ENCODE measurements at places on chromosomes 2 and 18.

DNA sequence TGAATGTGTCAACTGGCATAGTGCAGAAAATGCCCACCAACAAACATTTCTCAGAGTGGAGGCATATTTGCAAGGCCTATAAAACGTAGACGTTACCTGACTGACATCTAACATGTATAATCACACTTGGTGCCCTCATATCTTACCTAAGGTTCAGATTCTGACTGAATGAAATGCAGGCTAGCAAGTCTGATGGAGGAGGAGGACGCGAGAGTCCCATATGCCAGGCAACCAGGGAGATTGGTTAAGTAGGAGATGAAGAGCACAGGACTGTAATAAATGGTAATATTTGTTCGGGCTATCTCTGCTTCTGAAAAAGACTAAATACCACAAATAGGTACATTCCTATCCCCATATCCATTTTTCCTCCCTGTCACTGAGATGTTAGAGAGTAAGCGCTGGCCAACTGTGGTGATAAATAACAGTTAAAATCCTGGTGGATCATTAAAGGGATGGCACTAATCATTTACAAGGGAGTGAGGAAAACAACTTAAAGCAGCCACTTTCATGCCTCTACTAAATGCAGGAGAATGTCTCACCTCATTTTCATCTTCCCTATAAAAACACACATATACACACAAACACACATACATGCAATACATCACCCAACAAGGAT, 217.2 kb downstream of the TMEM163 start:
- H3K4me1 ChIP-seq: no peaks in the 10 kb centered on the region
- no peak for DNase-seq
- no peaks in the 10 kb centered on the region for H3K27me3 ChIP-seq
- no peaks in the 10 kb centered on the region for H3K36me3 ChIP-seq
- H3K27ac ChIP-seq: no peak overlapping the region

DNA sequence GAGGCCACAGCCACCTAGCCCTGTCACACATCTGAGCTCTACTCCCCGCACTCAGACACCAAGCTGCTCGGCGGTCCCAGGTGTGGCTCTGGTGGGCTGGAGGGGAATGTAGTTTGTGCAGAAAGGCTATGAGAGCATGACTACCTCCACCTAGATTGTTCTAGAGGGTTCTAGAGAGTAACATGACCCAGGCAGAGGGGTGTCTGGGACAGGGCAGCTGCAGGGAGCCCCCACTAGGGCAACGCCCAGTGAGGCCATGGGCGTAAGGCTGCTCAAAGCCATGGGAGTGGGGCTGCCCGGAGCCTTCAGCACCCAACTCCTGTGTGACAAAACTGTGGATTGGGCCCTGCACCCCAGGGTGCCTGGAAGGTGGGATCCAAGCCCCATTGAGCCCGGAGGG, 511.4 kb upstream of the MYT1L start:
- DNase-seq: no peak
- no peaks in the 10 kb centered on the region for H3K36me3 ChIP-seq
- H3K27me3 ChIP-seq: no peaks in the 10 kb centered on the region
- H3K27ac ChIP-seq: no peak overlapping the region
- H3K4me3 ChIP-seq: no peak overlapping the region

GRCh38 chr2:74425523-74425922, 4.0 kb downstream of the WDR54 start:
- no peak overlapping the region for H3K4me3 ChIP-seq
- no peak for DNase-seq
- no peak overlapping the region for H3K27ac ChIP-seq
- H3K27me3 ChIP-seq: no peaks in the 10 kb centered on the region
- H3K36me3 ChIP-seq: peaks cover 20% of the 10 kb centered on the region

DNA sequence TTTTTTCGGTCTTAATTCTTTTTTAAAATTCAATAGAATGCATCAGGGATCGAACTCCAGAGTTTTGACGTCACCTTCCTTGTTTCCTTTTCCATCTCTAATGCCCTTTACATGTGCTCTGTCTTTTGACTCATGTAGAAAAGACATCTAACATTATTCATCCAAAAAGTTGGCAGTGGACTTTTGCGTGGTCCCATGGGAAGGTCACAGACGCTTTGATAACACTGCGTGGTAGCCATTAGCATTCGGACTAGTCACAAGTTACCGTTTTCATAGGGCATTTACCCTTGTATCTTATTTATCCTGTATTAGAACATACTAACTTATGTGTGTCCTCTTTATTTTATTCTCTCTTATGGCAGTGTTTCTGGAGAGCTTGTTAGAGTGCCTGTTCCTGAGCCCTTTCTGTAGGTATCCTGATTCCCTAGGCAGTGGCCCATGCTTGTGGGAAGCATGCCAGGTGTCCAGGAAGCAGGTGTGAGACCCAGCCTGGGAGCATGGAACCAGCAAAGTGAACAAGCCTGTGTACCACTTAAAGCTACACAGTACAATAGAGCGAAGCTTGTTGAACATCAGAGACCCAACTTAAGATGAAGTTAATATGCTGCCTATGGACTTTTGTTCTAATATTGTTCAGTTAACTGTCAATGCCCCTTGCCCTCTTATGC, 73.6 kb upstream of the RBM44 start:
- H3K27me3 ChIP-seq: no peaks in the 10 kb centered on the region
- H3K4me1 ChIP-seq: no peaks in the 10 kb centered on the region
- H3K4me3 ChIP-seq: no peak overlapping the region
- H3K36me3 ChIP-seq: peaks cover 35% of the 10 kb centered on the region
- DNase-seq: no peak
- no peak overlapping the region for H3K27ac ChIP-seq

DNA sequence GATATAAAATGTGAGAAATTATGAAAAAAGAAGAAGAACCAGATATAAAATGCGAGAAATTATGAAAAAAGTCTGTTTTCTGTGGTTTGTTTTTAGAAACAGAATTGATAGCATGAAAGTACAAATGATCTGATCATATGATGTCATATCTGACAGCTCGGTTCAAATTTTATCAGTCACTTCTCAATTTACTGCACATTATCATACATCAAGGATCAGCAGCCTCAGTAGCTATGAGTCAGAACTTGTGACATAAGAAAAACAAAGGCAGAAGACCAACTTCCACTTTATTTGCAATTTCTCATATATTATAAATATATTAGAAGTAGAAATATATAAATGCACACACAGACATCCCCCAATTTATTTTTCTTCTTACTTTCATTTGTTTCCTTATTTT, 634.0 kb downstream of the LRP1B start:
- H3K36me3 ChIP-seq: no peaks in the 10 kb centered on the region
- H3K4me3 ChIP-seq: no peak overlapping the region
- no peaks in the 10 kb centered on the region for H3K4me1 ChIP-seq
- no peaks in the 10 kb centered on the region for H3K27me3 ChIP-seq

GRCh38 chr18:57077786-57078552, 68.9 kb upstream of the BOD1L2 start:
- no peak for DNase-seq
- H3K4me3 ChIP-seq: peak overlapping the region; percentile 17
- H3K4me1 ChIP-seq: no peaks in the 10 kb centered on the region
- peaks cover 10% of the 10 kb centered on the region for H3K27me3 ChIP-seq
- no peak overlapping the region for H3K27ac ChIP-seq
- no peaks in the 10 kb centered on the region for H3K36me3 ChIP-seq

GRCh38 chr2:3641841-3642421, 16.1 kb upstream of the ALLC start:
- peaks cover 10% of the 10 kb centered on the region for H3K27me3 ChIP-seq
- H3K36me3 ChIP-seq: no peaks in the 10 kb centered on the region
- no peaks in the 10 kb centered on the region for H3K4me1 ChIP-seq
- no peak for DNase-seq

GRCh38 chr2:215396595-215397313, 39.1 kb downstream of the FN1 start:
- no peaks in the 10 kb centered on the region for H3K27me3 ChIP-seq
- no peak overlapping the region for H3K4me3 ChIP-seq
- no peaks in the 10 kb centered on the region for H3K4me1 ChIP-seq
- DNase-seq: no peak

GRCh38 chr2:70242552-70242951, 5.9 kb downstream of the TIA1 start:
- H3K36me3 ChIP-seq: peaks cover 3% of the 10 kb centered on the region
- H3K27ac ChIP-seq: no peak overlapping the region
- H3K27me3 ChIP-seq: no peaks in the 10 kb centered on the region
- no peak overlapping the region for H3K4me3 ChIP-seq

- DNase-seq: no peak
- H3K27ac ChIP-seq: no peak overlapping the region
- H3K36me3 ChIP-seq: no peaks in the 10 kb centered on the region
Observed at GRCh38 chr2:38409156-38410102, 32.4 kb upstream of the ATL2 start.

GRCh38 chr2:27059141-27059820, 7.8 kb downstream of the AGBL5 start:
- DNase-seq: no peak
- H3K27ac ChIP-seq: no peak overlapping the region
- H3K36me3 ChIP-seq: peaks cover 39% of the 10 kb centered on the region

DNA sequence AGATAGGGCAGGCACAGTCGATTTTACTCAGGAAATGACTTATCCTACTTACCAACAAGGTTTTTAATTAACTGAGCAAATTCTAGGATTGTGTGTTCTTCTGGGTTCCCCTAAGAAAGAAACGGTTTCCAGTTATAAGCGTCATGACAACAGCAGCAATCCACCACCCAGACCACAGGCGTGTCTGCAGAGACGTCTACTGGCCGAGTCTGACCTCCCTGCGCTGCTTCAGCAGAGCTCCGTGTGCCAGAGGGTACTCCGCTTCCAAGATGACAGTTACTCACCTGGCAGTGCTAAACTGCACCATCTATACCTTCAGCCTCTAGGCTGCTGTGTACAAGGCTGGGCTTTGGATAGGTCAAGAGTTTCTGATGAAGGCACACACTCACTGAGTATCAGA, 95.4 kb downstream of the UXS1 start:
- no peak overlapping the region for H3K27ac ChIP-seq
- peaks cover 44% of the 10 kb centered on the region for H3K4me1 ChIP-seq
- no peaks in the 10 kb centered on the region for H3K27me3 ChIP-seq
- DNase-seq: no peak
- H3K4me3 ChIP-seq: no peak overlapping the region
- peaks cover 8% of the 10 kb centered on the region for H3K36me3 ChIP-seq

DNA sequence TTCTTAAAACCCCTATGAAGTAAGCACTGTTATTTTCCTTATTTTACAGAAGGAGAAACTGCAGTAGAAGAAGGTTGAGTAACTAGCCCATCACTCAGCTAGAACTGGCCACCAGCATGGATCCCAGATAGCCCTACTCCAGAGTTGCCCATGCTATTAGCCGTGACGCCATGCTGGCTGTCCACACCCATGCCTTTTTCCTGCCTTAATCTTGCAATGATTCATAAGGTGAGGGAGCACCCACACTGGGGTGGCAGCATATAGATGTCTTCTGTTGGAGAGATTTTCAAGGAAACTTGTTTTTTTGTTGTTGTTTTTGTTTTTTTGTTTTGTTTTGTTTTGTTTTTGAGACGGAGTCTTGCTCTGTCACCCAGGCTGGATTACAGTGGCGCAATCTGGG, 204.1 kb upstream of the HAAO start:
- H3K27me3 ChIP-seq: no peaks in the 10 kb centered on the region
- H3K27ac ChIP-seq: no peak overlapping the region
- H3K36me3 ChIP-seq: no peaks in the 10 kb centered on the region
- no peak for DNase-seq
- H3K4me3 ChIP-seq: no peak overlapping the region

DNA sequence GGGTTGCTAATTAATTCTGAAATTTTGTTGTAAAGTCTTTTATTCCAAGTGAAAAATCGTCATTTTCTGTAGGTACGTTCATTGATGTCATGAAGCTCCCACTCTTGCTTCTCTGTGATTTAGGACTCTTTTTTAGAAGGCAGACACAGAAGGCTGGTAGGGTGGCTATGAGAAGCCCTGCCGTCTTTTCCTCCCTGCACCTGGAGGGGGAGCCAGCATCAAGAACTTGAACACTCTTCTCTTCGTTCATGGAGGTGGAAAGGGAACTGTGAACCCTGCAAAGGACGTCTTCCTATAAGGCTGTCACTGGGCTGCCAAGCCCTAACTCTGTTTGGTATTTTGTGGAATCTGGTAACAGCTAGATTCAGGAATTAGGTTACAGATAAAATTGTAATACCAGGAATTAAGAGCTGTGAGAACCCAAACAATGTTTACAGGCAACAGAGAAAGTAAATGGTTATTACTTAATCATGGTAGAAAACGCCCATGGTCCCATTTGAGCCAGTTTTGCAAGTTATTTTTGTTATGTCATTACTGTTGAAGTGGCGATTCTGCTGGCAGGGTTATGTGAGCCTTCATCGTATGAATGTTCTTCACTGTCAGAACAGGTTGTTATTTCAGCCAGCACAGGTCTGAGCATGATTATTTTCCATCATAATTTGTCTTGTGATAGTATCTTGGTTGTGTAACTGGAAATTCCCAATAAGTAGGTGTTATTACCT, 112.2 kb downstream of the OSBPL6 start:
- H3K4me1 ChIP-seq: no peaks in the 10 kb centered on the region
- peak; percentile 3 for DNase-seq
- H3K27ac ChIP-seq: no peak overlapping the region
- no peak overlapping the region for H3K4me3 ChIP-seq
- H3K36me3 ChIP-seq: no peaks in the 10 kb centered on the region
- no peaks in the 10 kb centered on the region for H3K27me3 ChIP-seq

Data from T-cell (primary cell).